Hindlimb muscle (tissue), 1 donor: ENCODE measurements at places on chromosomes 1 and 21. TPM values are rescaled to one million over a fixed set of nuclear protein-coding genes. Genes with fewer than 3 reads are reported as not detected.
A peak's percentile ranks its signal among the peaks of the same experiment; 100 is the strongest.

DNA sequence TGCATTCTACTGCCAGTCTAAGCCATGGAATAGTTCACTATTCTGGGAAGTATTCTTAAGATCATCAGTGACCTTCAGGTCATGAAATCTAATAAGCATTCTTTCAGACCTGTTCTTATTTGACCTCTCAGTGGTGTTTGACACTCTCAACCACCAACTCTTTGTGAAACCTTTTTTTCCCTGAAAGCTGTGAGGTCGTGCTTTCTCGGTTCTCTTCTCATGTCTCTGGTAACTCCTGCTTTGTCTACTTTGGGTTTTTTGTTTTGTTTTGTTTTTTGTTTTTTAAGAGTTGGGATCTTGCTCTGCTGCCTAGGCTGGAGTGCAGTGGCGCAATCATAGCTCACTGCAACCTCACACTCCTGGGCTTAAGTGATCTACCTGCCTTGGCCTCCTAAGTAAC, 56.3 kb downstream of the POU2F1 start:
- no peak for DNase-seq

DNA sequence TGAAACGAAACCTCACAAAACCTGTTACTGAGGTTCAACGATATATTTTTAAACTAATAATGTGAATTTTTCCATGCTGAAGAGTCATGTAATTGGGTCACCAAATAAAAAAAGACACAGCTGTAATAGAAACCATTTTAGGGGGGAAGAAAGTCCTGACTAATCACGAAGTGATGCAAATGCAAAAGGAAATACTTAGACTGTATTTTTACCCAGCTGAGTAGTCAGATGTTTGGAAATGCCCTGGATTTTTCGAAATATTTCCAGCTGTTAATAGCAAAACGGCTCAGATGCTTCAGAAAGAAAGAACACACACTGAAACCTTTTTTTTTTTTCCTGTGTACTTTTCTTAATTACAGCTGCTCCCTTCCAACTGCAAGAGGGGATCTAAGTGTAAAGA, 210.3 kb downstream of the SETD4 start:
- DNase-seq = peak; percentile 39

DNA sequence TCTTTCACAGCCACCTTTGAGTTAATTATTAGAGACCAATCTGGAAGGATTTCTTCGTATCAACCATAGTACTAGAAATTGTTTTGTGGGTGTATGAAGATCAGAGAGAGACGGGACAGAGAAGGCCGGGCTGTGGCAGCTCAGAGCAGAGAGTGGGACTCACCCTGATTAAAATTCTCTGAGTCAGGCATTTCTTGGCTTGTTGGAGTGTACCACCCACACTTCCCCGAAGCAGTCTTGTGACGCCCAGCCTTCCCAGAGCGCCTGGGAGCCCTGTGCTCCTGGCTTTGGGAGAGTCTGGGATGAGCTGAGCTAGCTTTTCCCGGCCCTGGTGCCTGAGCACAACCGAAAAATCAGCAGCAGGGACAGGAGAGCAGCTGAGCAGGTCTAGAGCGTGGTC, 19.4 kb downstream of the PLEKHM2 start:
- DNase-seq = peak; percentile 71

DNA sequence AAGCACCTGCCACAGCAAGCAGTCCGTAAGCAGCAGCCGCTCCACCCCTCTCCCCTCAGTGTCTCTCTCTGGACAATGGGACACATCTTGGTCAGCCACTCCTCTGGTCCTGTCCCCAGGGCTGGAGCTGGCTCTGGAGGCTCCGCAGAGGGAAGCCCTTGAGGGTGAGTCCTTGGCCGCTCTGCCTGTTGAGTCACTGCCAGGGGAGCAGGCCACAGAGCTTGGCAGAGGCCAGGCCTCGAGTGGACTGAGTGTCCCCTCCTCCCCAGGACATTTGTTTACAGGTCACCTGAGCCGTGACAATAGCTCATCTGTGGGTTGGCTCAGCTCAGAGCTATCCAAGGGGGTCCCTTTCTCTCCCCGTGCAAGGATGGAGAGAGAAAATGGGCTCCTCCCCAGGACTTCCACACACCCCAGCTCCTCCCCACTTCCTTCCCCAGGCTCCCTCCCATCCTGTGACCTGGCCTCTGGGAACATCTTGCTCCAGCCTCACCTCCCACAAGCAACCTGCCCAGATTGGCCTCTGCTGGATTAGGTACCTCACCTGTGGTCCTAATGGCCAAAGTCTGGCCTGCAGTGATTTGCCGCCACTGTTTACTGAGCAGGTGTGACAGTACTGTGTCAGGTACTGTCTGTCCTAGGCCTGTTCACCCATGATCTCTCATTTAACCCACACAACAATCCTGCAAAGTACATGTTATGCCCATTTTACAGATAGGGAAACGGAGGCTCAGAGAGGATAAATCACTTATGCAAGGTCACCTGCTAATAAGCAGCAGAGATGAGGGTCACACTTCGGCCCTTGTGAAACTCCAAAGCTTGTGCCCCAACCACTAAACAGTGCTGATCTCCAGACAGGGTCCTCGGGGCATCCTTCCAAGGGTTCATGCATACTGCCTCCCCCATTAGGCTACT, 4.8 kb downstream of the FAM131C start:
- DNase-seq = no peak

KRTAP13-2 gene
- not detected for polyA plus RNA-seq

TCEANC2 gene
- 6.3 TPM for polyA plus RNA-seq
